ENCODE measurements at places on chromosomes 13 and 19. TPM values are rescaled to one million over a fixed set of nuclear protein-coding genes. Genes with fewer than 3 reads are reported as not detected.

Gene MCOLN1
- total RNA-seq = 8.2 TPM

Gene ELSPBP1
- not detected for total RNA-seq

Gene ZNF600
- 6.1 TPM for total RNA-seq

Gene SYCN
- total RNA-seq = not detected

Gene RNF225
- 0.24 TPM for total RNA-seq

Gene ATP7B
- total RNA-seq = 3.4 TPM

Gene RNASEH2A
- total RNA-seq = 46.6 TPM

Gene GPR12
- not detected for total RNA-seq

Gene DENND1C
- 0.10 TPM for total RNA-seq

Gene KLK15
- not detected for total RNA-seq

Gene CGB8
- not detected for total RNA-seq

Gene RAB20
- total RNA-seq = 4.4 TPM

Gene RUBCNL
- not detected for total RNA-seq

Gene TTC9B
- total RNA-seq = not detected

Gene IGFL1
- 0.71 TPM for total RNA-seq

Gene PSG6
- not detected for total RNA-seq

Gene CILP2
- total RNA-seq = 0.24 TPM

Gene LYL1
- 2.1 TPM for total RNA-seq

Gene ZNF534
- total RNA-seq = 0.04 TPM

Gene ZNF737
- total RNA-seq = 4.1 TPM

Gene METTL21C
- not detected for total RNA-seq

Gene LRRC63
- total RNA-seq = not detected

Gene AMH
- total RNA-seq = 0.39 TPM

Gene NOP53
- 73.1 TPM for total RNA-seq

Gene CGB2
- not detected for total RNA-seq

Gene ZNF223
- total RNA-seq = 3.6 TPM

Gene SIGLEC8
- total RNA-seq = not detected

Gene POU2F2
- 37.3 TPM for total RNA-seq

Gene MYBPC2
- total RNA-seq = not detected

Gene CCDC70
- total RNA-seq = not detected

Gene PRTN3
- not detected for total RNA-seq

Gene TNFSF11
- total RNA-seq = not detected

Gene MISP
- 50.0 TPM for total RNA-seq

Gene MEIOSIN
- not detected for total RNA-seq

Gene ZNF468
- total RNA-seq = 12.5 TPM

Gene SBSN
- total RNA-seq = 4.8 TPM

Gene NMRK2
- not detected for total RNA-seq

Gene COG3
- total RNA-seq = 25.7 TPM

Gene SAFB2
- 32.8 TPM for total RNA-seq

Gene PEAK3
- not detected for total RNA-seq

Gene BCL2L12
- 33.0 TPM for total RNA-seq

Gene NCAN
- not detected for total RNA-seq

Gene HOMER3
- 160 TPM for total RNA-seq

Gene ATP8B3
- total RNA-seq = 1.1 TPM

Gene GRK1
- total RNA-seq = not detected

Gene FGF22
- total RNA-seq = not detected

Gene PGLYRP2
- total RNA-seq = not detected

Gene HSD11B1L
- 5.9 TPM for total RNA-seq

Gene KCNC3
- not detected for total RNA-seq

Gene SPINT2
- 453 TPM for total RNA-seq

Gene ZNF709
- total RNA-seq = 1.4 TPM

Gene KIR3DL1
- total RNA-seq = not detected

Gene ZNF790
- total RNA-seq = 6.5 TPM

Gene ATXN8OS
- not detected for total RNA-seq

Gene GPR183
- not detected for total RNA-seq

Gene BRD4
- total RNA-seq = 27.8 TPM

Gene ACER1
- not detected for total RNA-seq

Gene PRSS57
- not detected for total RNA-seq

Gene FGF21
- total RNA-seq = not detected

Measured in foreskin keratinocyte (primary cell).